Kasumi-1 (cell line): ENCODE measurements at places on chromosomes 1 and 21.

GRCh38 chr1:185292237-185292636 is 24.8 kb downstream of the IVNS1ABP start:
- DNase-seq: peak; percentile 28

DNA sequence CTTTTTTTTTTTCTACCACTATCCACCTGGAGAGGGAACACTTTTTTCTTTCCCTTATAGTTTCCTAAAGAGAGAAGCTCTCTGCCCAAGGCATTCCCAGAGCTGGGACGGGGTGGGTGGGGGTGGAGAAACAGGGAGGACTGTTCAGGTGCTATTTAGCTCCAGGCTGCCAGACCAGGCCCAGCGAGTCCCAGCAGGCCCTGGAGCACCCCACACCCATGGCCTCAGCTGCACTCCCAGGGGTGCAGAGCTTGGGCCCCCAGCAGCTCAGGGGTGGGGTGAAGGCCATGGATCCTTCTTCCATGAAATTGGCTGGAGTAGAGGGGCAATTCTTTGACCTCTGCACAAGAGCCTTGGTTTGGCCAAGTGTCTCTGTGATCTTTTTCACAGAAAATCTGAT is 4.1 kb downstream of the ETV3L start:
- no peak for DNase-seq

GRCh38 chr1:26138974-26139558 is 19.8 kb upstream of the FAM110D start:
- DNase-seq: no peak

DNA sequence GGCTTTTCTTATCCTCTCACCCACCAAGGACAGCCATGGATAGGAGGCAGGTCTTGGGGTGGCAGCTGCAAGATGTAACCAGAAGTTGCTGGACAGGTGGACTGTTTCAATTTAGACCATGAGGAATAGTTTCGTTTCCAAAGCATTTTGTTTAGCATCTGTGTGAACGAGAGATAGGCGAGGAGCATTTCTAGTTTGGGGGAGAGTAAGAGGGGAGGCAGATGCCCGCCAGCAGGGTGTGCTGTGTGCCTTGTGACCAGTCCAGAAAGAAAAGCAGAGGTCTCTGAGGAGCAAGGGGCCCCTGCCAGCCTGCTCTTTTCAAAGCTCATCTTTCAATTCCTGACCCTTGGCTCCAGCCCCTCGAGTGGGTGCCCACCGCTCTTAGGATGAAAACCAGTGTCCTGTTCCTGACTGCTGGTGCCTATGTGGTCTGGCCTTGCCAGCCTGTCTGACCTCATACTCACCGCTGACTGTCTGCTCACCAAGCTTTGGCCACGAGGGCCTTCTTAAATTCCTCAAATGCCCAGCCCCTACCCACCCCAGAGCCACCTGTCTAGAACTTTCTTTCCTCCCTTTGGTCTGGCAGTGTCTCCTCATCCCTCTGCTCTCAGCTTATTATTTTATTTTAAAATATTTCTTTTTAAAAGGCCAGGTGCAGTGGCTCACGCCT is 8.5 kb downstream of the SERINC2 start:
- peak; percentile 59 for DNase-seq

DNA sequence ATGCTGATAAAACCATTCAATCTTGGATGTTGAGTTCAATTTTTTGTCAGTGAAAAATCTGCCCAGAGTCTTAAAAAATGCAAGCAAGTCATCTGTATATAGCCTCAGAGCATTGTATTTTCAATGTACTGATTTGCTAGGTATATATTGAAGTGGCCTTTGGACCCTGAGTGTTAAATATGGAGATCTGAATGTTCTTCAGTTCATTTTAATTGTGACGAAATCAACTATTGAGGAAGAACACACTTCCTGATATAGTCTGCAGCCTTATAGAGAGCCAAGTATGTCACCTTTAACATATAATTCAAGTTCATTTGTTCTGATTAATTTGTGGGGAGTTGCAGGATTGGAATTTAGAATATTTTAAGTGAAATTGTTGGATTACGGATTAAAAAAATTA is 128.1 kb downstream of the ST6GALNAC3 start:
- no peak for DNase-seq

DNA sequence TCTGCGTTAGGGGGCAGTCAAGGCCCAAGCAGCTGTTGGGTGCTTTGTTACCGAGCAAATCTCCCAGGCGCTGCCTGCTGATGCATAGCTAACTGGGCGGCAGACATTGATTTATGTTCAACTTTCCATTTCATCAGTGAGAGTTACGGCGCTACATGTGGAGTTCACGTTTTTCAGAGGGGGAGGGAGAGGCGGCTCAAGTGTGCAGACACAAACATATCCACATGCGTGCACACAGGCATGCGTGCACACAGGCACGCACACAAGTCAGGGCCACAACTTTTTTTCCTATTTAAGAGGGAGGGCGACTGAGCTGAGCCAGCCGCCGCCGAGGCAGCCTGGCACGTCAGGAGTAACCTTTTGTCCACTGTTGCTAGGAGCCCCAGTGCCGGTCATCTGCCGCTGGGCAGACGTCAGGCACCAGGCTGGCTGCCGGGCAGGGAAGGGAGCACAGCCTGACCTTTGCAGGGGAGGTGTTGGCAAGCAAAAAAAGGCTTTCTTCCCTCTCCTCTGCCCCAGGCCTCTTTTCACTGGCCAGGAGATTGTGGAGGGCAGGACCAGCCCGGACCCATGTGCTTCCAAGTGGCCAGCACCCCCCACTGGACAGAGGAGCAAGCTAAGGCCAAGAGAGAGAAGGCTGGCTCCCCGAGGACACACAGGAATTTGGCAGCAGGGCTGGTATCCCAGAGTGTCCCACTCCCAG is 73.3 kb downstream of the MRPL37 start:
- no peak for DNase-seq

DNA sequence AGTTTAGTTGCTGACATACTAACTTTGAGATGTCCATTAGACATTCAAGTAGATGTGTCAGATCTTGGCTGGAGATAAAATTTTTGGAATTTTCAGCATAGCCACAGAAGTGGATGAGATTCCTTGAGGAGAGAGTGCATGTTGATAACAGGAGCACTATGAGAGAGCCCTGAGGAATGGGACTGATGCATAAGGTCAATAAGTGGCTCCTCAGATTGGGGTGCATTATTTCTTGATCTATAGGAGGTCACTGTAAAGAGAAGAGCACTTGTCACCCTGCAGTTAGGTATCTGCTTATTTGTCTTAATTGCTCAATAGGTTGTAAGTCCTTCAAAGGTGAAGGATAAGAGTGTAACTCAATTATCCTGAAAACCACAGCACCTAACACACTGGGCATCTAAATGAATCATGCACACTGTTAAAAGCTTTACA is 52.0 kb upstream of the TACSTD2 start:
- DNase-seq: no peak

- no peak for DNase-seq
Observed at GRCh38 chr1:207969528-207969927, 58.6 kb upstream of the CD34 start.

GRCh38 chr21:38927776-38928175 is 122.0 kb downstream of the ETS2 start:
- no peak for DNase-seq

DNA sequence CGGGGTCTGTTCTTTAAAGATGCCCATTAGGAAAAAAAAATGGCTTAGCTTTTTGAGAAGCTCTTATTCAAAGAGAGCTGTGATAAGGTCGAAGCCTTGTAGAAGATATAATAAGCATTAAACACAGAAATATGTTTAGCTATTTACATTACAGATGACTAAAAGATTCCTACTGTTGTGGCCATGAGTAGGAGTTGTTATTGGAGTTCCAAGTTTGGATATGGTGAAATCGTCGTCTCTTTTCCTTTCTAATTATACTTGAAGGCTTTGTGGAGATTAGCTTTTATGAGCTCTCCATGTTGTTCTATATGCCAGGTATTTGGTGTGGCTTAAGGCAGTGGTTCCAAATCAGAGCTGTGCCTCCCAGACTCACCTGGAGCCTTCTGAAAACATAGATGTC is 79.9 kb upstream of the LAMC2 start:
- DNase-seq: no peak

- no peak for DNase-seq
Observed at GRCh38 chr1:29767769-29768425, 531.6 kb downstream of the PTPRU start.

DNA sequence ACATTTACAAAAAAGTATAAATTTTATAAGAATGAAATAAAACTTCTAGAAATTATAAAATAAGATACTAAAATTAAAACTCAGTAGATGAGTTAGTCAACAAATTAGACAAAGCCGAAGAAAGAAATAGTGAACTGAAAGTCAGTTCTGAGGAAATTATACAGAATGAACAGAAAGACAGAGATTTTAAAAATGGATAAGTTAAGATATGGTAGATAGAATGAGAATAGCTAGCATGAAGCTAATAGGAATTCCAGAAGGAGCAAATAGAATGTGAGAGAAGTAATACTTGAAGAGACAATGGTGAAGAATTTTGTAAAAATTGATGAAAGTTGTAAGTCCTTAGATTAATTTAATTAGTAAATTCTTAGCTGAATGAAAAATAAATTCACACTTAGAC is 430.4 kb upstream of the RUNX1 start:
- DNase-seq: no peak

GRCh38 chr1:59979666-59980065 is 53.1 kb upstream of the CYP2J2 start:
- DNase-seq: no peak

DNA sequence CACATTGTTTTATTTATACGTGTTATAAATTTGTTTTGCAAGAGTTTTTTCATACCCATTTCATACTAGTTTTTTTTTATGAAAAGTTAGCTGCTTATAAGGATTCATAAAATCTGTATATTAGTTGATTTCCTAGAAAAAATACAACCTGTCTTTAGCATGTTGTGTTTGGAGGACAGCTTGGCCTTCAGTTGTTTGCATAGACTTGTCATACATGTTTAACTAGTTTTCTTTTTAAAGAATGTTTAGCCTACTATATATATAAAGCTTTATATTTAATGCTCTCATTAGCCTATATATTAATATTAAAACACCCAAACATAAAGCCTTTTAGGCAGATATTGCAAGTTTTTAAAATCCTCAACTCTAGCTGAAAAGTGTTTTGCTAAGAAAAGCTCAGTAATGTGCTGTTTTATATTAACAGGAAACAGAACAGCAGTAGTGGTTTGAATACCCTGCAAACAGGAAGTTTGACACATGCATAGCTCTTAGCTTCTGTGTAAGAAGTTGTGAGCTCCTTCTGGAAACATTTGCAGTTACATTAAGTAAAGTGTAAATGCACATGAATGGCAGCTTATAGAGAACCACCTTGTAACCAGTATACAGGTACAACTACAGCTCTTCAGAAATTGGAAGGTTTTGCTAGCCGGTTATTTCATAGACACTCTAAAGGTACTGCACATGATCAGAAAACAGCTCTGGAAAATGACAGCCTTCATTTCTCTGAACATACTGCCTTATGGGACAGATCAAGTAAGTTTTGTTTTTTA is at the start of gene PRKACB:
PRKACB (plus strand) TSS at position 476 of the 770 bp plus-strand sequence; CDS start at position 567, 91 bp downstream.
- DNase-seq: peak; percentile 91

GRCh38 chr1:174726167-174726879 is 273.4 kb upstream of the CACYBP start:
- peak; percentile 57 for DNase-seq

DNA sequence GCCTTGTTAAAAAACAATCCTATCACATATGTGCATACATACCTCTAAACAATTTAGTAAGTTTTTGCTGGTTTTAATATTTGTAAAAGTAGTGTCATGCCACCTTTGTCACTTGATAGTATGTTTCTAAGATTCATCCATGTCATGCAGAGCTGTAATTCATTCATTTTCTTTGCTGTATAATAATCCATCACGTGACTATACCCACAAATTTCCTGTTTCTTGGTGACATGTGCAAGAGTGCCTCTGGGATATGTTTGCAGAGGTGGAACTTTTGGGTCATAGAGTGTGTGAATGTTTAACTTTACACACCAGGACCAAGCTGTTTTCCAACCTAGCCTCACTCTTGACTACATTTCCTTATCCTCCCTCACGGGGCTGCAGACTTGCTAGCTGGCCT is 62.9 kb downstream of the ZSCAN20 start:
- no peak for DNase-seq
